ENCODE measurements at places on chromosomes 11 and 22. TPM values are rescaled to one million over a fixed set of nuclear protein-coding genes. Genes with fewer than 3 reads are reported as not detected.
A peak's percentile ranks its signal among the peaks of the same experiment; 100 is the strongest.

- H3K4me1 ChIP-seq, result no peaks in the 10 kb centered on the region
- H3K27me3 ChIP-seq, result no peaks in the 10 kb centered on the region
- no peak overlapping the region for H3K27ac ChIP-seq
- H3K36me3 ChIP-seq, result peaks cover 4% of the 10 kb centered on the region
Observed at GRCh38 chr11:1291295-1292017, 18.0 kb downstream of the TOLLIP start.

DNA sequence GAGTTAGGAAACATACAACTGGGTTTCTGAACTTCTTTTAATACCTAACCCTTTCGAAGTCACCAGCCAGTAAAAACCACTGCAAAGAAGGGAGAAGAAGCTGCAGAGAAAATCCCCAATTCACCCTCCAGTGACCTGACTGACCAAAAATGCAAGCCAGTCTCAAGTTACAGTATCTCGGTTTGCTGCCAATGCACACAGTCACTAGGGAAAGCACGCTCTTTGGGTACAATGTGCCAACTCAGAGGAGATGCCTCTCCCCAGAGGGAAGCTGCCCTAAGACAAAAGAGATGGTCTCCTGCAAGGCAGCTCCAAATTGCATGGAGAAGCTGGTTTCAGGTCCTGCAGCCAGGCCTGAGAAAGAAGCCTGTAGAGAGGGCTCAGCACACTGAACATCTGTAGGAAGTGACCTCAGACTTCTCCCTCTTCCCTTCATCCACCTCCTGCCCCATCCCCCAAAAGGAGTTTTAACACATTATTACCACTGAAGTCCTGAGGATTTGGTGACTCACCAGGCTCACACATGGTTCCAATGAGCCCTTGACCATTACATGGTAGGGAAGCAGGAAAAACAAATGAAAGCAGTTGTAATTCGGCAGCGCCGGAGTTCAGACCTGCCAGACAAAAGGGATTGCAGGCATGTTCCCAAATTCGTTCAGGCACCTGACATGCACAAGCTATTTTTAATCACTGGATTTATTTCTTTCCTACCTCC lies 90.1 kb downstream of the ETS1 start:
- peak overlapping the region; percentile 90 for H3K27ac ChIP-seq
- H3K4me1 ChIP-seq, result peaks cover 34% of the 10 kb centered on the region
- DNase-seq, result peak; percentile 57
- H3K27me3 ChIP-seq, result no peaks in the 10 kb centered on the region

DNA sequence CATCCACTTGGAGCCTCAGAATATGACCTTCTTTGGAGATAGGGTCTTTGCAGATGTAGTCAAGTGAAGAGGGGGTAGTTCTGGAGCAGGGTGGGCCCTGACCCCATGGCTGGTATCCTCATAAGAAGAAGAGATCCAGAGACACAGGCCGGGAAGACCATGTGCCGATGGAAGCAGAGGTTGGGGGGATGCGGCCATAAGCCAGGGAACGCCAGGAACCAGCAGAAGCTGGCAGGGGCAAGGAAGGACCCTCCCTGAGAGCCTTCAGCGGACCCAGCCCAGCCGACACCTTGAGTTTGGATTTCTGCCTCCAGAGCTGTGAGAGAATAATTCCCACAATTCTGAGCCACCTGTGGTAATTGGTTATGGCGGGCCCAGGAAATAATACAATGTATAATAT lies 26.1 kb upstream of the SMIM38 start:
- no peak overlapping the region for H3K27ac ChIP-seq
- no peaks in the 10 kb centered on the region for H3K36me3 ChIP-seq
- no peaks in the 10 kb centered on the region for H3K27me3 ChIP-seq

The GGTLC3 gene
- not detected for polyA plus RNA-seq

The PTPN5 gene
- not detected for polyA plus RNA-seq

DNA sequence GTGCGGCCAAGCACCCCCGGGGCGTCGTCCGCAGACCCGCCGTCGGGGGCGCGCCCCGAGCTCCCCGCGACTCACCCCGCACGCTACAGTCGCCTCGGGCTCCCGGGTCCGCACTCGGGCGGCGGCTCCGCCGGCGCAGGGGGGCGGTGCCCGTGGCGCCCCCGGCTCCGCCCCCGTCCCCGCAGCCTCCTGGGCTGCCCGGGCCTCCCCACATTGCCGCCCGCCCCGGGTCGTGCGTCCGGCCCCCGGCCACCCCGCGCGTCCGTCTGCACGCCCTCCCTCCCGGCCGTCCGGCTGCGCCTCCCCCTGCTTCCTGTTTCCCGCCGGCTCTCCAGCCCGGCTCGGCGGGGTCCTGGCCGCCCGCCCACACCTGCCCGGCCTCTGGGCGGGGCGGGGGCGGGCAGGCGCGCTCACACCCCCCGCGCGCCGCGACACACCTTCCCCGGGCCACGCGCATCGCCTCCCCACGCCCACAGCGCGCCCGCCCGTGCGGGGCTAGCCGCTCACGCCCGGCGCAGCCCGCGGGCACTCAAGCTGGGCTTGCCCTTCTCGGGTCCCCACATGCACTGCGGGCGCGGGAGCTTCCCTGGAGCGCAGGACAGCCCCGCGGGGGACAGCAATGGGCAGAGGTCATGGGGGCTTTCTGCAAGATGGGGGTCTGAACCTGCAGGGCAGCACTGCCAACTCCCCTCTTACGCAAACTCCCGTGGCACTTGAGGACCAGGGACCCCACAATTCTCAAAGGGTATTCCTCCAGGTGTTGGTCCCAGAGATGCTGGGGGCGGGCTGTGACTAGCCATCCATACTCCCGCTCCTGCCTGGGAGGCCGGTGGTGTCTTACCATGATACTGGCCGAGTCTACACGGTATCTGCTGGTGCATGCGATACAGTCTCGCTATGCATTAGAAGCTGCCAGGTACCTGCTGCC lies at the start of gene CARD10:
TSS of gene CARD10 (minus strand) at position 148 of the 928 bp plus-strand sequence. CDS start 215 bp downstream, outside the sequence.
- peak; percentile 89 for DNase-seq
- no peaks in the 10 kb centered on the region for H3K4me1 ChIP-seq
- H3K27ac ChIP-seq, result no peak within 1 kb of the TSS
- H3K36me3 ChIP-seq, result peaks cover 4% of the 10 kb centered on the region

DNA sequence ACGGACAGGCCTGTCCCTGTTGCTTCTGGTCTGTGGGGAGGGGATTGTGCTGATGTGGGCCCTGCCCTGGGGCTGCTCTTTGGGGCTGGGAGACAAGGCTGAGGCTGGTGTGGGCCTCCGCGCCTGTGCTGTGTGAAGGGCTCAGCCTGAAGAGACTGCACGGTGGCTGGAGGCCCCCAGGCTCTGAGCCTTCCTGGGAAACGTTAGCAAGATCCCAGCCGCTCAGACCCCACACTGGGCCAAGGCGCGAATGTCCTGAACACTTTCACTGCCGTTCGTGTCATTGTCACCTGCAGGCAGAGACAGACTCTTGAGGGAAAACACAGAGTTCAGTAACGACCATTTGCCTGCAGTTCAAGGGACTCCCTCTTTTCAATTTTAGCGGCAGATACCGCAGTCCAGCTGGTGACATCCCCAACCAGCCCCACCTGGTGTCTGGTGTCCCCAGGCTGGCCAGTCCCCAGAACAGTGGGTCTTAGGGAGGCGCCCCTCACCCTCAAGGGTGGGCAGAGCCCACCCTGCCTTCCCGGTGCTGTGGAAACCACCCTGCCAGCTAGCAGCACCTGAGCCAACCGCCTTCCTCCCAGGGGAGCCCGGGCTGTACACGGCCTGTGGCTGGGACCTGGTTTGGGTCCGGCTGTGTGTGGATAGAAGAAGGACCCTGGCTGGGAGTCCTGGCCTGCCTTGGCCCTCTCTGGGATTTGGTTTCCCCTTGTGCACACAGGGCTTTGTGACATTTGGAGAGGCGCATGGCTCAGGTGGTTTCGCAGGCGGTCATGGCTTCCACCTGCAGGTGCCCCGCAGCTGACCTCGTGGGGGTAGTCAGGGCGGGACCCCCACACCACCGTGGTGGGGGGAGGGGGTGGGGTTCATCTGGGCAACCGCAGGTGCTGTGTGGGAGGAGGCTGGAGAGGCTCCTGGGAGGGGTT lies 5.7 kb downstream of the PANX2 start:
- H3K4me1 ChIP-seq, result no peaks in the 10 kb centered on the region
- no peak overlapping the region for H3K27ac ChIP-seq
- no peaks in the 10 kb centered on the region for H3K36me3 ChIP-seq
- no peak for DNase-seq

The OR56A1 gene
- polyA plus RNA-seq, result not detected

- no peak for DNase-seq
- H3K36me3 ChIP-seq, result no peaks in the 10 kb centered on the region
- no peaks in the 10 kb centered on the region for H3K27me3 ChIP-seq
- no peaks in the 10 kb centered on the region for H3K4me1 ChIP-seq
Observed at GRCh38 chr22:42901790-42902508, 44.9 kb upstream of the ARFGAP3 start.

The EEF1G gene
- polyA plus RNA-seq, result 2,105 TPM

DNA sequence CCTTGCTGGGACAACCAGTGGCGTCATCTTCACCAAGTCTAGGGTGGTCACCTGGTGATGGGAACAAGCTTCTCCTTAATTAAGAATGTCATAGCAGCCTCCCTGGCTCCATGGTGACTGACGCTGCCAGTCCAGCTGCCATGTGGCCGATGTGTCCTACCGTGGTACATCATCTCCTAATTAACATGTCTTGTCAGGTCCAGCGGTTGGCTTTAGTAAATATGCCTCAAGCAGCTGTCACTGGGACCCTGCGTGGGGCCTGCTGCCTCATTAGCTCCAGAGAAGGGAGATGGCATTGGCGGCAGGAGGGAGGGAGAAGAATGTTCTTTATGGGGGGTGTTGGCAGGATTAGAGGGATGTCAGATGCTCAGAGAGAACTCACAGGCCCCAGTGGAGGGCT lies 271.9 kb downstream of the ST3GAL4 start:
- no peak overlapping the region for H3K27ac ChIP-seq
- peaks cover 9% of the 10 kb centered on the region for H3K4me1 ChIP-seq
- DNase-seq, result no peak

The CATSPERZ gene
- polyA plus RNA-seq, result 0.54 TPM

GRCh38 chr11:1883346-1884302 lies 8.1 kb downstream of the PRR33 start:
- H3K27me3 ChIP-seq, result no peaks in the 10 kb centered on the region
- peak; percentile 27 for DNase-seq
- peak overlapping the region; percentile 20 for H3K27ac ChIP-seq
- no peak overlapping the region for H3K4me3 ChIP-seq

DNA sequence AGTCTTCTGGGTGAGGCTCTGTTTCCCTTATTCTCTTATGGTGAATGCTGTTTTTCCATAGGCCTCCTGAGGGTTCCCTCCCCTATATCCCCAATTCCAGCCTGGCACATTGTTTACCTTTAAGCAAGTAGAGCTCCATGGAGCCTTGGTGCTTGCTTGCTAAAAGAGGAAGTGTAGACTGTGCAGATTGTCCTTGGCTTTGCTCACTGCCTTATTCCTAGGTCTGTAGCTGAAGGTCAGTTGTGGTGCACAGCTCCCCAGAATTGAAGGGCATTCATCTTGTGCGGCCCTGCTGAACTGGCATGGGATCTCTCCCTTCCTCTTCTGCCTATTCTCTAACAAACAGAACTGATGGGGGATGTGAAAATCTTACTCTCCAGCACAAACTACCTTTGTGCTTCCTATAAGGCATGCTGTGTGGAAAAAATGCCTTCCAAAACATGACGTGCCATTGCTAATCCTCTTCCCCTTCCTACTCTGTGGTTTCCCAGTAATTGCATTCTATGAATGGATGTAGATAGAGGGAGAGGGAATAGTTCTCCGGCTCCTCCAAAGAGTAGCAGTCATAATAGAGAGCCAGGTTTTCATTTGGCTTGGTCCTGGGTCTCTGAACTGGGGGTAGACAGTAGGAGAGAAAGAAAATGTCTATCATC lies 34.2 kb upstream of the PLET1 start:
- H3K4me1 ChIP-seq, result peaks cover 6% of the 10 kb centered on the region
- no peak overlapping the region for H3K27ac ChIP-seq
- no peaks in the 10 kb centered on the region for H3K27me3 ChIP-seq

The DAGLA gene
- polyA plus RNA-seq, result 2.7 TPM

DNA sequence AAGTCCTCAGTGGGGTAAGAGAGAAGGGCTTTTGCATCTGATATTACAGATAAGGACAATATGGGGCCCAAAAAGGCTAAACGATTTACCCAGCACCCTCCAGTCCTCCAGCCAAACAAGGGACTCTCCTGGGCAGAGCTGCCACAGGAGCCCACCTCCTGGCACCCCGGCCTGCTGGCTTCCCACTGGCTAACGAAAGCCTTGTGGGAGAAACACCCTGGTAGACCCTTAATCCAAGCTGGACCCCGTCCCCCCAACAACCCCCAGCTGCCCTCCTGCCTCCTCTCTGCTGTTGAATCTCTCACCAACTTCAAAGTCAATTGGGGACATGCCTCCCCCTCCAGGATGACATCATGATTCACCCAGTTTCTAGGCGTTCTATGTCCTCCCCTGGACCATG lies 10.8 kb downstream of the C1QTNF6 start:
- peaks cover 41% of the 10 kb centered on the region for H3K4me1 ChIP-seq
- H3K36me3 ChIP-seq, result peaks cover 10% of the 10 kb centered on the region
- no peaks in the 10 kb centered on the region for H3K27me3 ChIP-seq

DNA sequence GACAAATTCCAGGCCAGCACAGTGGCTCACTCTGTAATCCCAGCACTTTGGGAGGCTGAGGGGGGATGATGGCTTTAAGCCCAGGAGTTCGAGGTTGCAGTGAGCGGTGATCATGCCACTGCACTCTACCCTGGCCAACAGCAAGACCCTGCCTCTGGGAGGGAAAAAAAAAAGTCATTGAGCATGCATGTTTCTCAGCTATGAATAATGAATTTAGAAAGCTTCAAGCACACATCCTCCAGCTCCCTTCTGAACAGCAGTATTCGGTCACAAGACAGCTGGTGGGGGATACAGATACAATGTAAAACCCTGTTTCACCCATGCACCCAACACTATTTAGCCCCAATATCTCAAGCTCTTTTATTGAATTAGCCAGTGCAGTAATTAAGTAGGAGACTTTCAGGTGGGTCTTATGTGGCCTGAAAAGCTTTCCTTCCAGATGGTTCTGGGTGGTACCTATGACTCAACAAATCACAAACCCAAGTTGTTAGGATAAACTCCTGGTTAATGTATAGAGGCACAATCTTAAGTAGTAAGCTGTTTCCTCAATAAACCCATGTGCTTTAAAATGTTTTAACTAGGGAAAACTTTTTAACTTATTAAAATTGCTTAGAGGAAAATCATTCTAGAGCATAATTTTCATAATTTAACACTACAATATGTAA lies 13.4 kb downstream of the PRDM10 start:
- H3K27ac ChIP-seq, result no peak overlapping the region
- DNase-seq, result no peak
- no peaks in the 10 kb centered on the region for H3K4me1 ChIP-seq

The SLC16A8 gene
- not detected for polyA plus RNA-seq

The MAJIN gene
- polyA plus RNA-seq, result not detected

The KRTAP5-11 gene
- not detected for polyA plus RNA-seq

DNA sequence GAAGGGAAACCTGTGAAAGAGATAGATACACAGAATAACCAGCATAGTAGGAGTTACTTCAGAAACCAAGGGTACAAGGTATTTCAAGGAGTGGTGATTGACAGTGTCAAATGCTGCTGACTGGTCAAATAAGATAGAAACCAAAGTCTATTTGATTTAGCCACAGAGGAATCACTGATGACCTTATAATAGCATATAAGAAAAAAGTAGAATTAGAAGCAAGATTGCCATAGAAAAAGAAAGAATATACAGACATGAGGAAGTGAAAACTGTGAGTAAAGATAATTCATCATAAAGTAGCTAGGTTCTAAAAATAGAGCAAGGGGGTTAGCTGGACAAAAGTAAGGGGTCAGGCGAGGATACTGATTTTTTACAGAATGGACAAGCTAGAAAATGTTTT lies 14.2 kb downstream of the ZBTB44 start:
- no peaks in the 10 kb centered on the region for H3K36me3 ChIP-seq
- no peak for DNase-seq
- no peaks in the 10 kb centered on the region for H3K4me1 ChIP-seq
- H3K27me3 ChIP-seq, result no peaks in the 10 kb centered on the region

Measured in SK-N-SH (cell line).